ENCODE measurements at places on chromosomes 2 and 18. TPM values are rescaled to one million over a fixed set of nuclear protein-coding genes. Genes with fewer than 3 reads are reported as not detected.
A peak's percentile ranks its signal among the peaks of the same experiment; 100 is the strongest.

GRCh38 chr18:73752546-73752945, 395.1 kb downstream of the FBXO15 start:
- no peaks in the 10 kb centered on the region for H3K4me1 ChIP-seq
- no peaks in the 10 kb centered on the region for H3K36me3 ChIP-seq
- H3K27ac ChIP-seq: no peak overlapping the region

DNA sequence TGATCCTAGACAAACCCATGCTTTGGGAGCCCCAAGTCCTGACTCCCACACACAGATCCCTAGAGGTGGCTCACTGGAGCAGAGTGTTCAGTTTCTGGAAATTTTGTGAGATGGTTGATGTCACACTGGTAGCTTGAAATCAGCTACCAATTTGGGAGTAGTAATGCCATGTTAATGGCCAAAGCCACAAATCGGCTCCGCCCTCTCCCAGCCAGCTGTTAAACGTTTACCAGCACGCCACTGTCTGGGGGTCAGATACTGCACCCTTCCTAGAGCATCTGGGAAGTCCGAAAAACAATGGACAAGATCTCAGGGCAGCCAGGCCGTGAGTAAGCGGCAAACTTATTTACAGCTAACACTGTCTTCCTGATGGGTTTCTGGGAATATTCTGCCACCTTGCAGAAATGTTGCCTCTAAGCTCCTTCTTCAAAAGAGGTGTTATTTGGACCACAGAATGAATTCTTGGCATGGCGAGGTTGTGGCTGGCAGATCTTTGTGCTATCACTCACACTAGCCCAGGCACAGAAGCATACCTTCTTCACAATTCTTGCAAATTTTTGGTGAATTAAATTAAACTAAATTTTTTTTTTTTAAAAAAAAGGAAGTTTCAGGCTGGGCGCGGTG, 60.2 kb upstream of the FZD7 start:
- no peak for DNase-seq
- no peak overlapping the region for H3K27ac ChIP-seq
- no peaks in the 10 kb centered on the region for H3K27me3 ChIP-seq

DNA sequence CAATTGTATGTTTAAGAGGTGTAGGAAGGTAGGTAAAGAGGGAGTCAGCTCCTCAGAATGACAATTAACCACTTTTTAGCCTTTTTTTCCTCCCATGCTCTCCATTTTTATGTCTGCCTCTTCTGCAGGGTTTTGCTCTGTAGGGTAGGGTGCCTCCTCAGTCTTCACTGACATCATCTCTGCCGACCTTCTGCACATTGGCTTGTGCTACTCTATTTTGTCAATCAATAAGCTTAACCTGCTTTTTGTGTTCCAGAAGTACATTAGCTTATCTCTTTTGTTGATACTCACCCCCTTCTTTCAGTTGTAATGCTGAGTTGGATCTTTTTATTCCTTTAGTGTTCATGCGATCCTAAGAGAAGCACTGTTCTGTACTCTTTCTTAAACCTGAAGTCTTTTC, 323.2 kb downstream of the RDH14 start:
- H3K36me3 ChIP-seq: no peaks in the 10 kb centered on the region
- peaks cover 5% of the 10 kb centered on the region for H3K4me1 ChIP-seq
- H3K27ac ChIP-seq: no peak overlapping the region
- DNase-seq: no peak

GRCh38 chr18:50697509-50697908, 122.3 kb downstream of the MRO start:
- DNase-seq: no peak
- no peaks in the 10 kb centered on the region for H3K36me3 ChIP-seq
- no peak overlapping the region for H3K4me3 ChIP-seq

- no peak for DNase-seq
- no peak overlapping the region for H3K27ac ChIP-seq
- no peaks in the 10 kb centered on the region for H3K36me3 ChIP-seq
Measured at GRCh38 chr2:146927080-146927711, 917.6 kb upstream of the ACVR2A start.

- H3K4me3 ChIP-seq: no peak overlapping the region
- H3K36me3 ChIP-seq: no peaks in the 10 kb centered on the region
- no peaks in the 10 kb centered on the region for H3K27me3 ChIP-seq
- H3K4me1 ChIP-seq: no peaks in the 10 kb centered on the region
Measured at GRCh38 chr2:149661844-149662243, 74.3 kb upstream of the MMADHC start.

DNA sequence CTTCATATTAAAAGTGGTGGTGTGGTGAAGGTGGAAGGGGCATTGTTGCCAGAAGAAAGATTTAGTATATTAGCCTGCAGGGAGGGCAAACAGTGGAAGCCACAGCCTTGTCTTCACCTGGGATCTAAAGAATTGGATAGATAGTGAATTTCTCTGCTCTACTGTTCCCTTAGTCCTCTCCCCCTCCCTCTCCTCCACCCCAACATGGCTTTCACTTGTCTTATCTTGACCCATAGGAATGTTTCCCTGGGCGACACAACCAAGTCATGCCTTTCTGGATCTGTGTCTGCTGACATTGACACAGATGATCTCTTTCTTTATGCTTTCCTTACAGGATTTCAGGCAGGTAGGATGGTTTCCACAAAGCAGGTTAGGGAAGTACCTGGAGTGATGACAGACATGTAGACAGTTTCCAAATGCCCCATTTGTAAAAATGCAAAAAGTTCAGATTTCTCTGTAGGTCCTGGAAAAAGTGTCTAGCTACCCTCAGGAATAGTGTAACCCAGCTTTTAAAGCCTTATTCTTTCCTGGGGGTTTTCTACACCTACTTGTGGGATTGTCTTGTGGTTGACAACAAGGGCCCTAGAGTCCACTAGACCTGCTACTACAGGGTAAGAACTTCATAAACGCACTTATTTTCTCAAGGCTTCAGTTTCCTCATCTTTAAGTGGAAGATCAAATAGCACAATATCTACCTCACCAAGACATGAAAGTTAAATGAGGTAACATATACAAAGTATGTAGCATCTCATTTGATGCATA, 184.2 kb upstream of the SP5 start:
- peaks cover 15% of the 10 kb centered on the region for H3K4me1 ChIP-seq
- no peaks in the 10 kb centered on the region for H3K36me3 ChIP-seq
- no peak overlapping the region for H3K4me3 ChIP-seq
- DNase-seq: no peak
- no peak overlapping the region for H3K27ac ChIP-seq
- H3K27me3 ChIP-seq: no peaks in the 10 kb centered on the region

GRCh38 chr2:45432406-45432805, 178.7 kb downstream of the SRBD1 start:
- H3K4me3 ChIP-seq: no peak overlapping the region
- H3K27me3 ChIP-seq: no peaks in the 10 kb centered on the region
- no peak for DNase-seq
- H3K4me1 ChIP-seq: no peaks in the 10 kb centered on the region
- H3K36me3 ChIP-seq: no peaks in the 10 kb centered on the region

DNA sequence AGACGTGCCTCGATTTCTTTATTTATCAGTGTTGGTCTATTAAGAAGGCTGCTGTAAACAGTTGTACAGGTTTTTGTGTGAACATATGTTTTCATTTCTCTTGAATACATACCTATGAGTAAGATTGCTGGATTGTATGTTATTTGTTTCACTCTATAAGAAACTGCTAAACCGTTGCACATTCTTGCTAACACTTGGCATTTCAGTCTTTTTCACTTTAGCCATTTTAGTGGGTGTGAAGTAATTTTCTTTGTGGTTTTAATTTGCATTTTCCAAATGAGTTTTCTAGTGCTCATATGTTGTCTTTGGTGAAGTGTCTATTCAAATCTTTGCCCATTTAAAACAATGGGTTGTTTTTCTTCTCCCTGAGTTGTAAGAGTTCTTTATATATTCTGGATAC, 221.5 kb upstream of the SMAD7 start:
- no peak overlapping the region for H3K4me3 ChIP-seq
- H3K27ac ChIP-seq: no peak overlapping the region
- H3K27me3 ChIP-seq: no peaks in the 10 kb centered on the region
- no peak for DNase-seq

DNA sequence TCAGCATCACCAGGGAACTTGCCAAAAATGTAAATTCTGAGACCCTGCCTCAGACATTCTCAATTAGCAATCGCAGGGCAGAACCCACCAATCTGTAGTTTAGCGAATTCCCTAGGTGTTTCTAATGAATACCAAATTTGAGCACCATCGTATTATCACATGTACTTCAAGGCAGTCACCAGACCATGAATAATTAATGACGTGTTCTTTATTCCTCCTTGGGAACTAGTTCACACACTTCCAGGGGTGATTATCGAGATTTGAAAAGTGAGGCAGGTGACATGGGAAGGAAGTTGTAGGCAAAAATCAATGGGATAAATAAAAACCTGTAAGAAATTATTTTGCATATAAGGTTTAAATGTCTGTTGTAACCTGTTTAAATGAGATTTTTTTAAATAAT, 102.5 kb upstream of the CRIM1 start:
- H3K27me3 ChIP-seq: peaks cover 7% of the 10 kb centered on the region
- H3K4me1 ChIP-seq: no peaks in the 10 kb centered on the region
- H3K4me3 ChIP-seq: no peak overlapping the region
- no peaks in the 10 kb centered on the region for H3K36me3 ChIP-seq
- no peak for DNase-seq
- H3K27ac ChIP-seq: no peak overlapping the region

GRCh38 chr2:125456693-125457363, 1199.1 kb upstream of the GYPC start:
- H3K4me3 ChIP-seq: no peak overlapping the region
- no peaks in the 10 kb centered on the region for H3K4me1 ChIP-seq
- H3K27me3 ChIP-seq: no peaks in the 10 kb centered on the region
- H3K27ac ChIP-seq: no peak overlapping the region
- no peaks in the 10 kb centered on the region for H3K36me3 ChIP-seq

DNA sequence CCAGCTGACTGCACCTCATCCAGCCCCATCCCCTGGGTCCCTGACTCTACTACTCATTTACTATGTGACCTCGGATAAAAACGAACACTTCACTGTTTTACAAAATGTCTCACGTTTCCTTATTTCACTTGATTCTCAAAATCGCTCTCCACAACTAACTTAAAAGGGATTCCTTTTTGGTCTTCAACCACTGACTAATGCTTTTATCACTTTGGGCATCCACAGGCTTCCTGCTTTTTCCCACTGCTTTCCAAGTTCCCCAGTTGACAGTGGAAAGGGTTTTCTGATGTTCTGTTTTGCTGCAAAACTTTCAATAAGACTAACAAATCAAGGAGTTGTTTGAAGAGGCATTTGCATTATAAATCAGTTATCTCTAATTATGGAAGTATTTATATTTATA, 24.1 kb downstream of the EIF2AK3 start:
- no peak for DNase-seq
- no peak overlapping the region for H3K27ac ChIP-seq

GRCh38 chr2:36553683-36554082, 44.3 kb downstream of the FEZ2 start:
- no peak overlapping the region for H3K27ac ChIP-seq
- H3K4me1 ChIP-seq: no peaks in the 10 kb centered on the region
- H3K36me3 ChIP-seq: peaks cover 57% of the 10 kb centered on the region
- H3K27me3 ChIP-seq: no peaks in the 10 kb centered on the region
- no peak overlapping the region for H3K4me3 ChIP-seq
- DNase-seq: no peak

GRCh38 chr2:56127010-56127409, 56.8 kb upstream of the CCDC85A start:
- no peak overlapping the region for H3K27ac ChIP-seq
- no peaks in the 10 kb centered on the region for H3K36me3 ChIP-seq
- H3K4me1 ChIP-seq: no peaks in the 10 kb centered on the region
- no peaks in the 10 kb centered on the region for H3K27me3 ChIP-seq
- no peak for DNase-seq

DNA sequence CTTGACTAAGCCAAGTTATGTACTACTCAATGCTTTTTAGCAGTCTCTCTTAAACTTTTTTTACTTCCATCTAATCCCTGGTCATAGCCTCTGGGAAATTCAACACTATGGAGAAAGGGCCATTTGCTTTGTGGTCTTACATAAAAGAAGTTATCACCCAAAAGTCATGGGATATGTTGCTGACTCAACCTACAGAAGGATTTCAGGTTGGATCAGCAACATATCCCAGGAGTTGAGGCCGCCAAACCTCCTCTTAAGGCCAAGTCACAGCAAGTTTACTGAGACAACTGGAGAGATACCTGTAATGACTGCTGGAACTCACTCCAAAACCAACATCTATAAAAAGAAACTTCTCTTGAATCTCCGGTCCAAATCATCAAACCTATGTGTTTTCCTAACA, 141.1 kb downstream of the IRS1 start:
- DNase-seq: no peak
- no peaks in the 10 kb centered on the region for H3K27me3 ChIP-seq
- H3K4me3 ChIP-seq: no peak overlapping the region
- no peaks in the 10 kb centered on the region for H3K36me3 ChIP-seq
- peaks cover 8% of the 10 kb centered on the region for H3K4me1 ChIP-seq

DNA sequence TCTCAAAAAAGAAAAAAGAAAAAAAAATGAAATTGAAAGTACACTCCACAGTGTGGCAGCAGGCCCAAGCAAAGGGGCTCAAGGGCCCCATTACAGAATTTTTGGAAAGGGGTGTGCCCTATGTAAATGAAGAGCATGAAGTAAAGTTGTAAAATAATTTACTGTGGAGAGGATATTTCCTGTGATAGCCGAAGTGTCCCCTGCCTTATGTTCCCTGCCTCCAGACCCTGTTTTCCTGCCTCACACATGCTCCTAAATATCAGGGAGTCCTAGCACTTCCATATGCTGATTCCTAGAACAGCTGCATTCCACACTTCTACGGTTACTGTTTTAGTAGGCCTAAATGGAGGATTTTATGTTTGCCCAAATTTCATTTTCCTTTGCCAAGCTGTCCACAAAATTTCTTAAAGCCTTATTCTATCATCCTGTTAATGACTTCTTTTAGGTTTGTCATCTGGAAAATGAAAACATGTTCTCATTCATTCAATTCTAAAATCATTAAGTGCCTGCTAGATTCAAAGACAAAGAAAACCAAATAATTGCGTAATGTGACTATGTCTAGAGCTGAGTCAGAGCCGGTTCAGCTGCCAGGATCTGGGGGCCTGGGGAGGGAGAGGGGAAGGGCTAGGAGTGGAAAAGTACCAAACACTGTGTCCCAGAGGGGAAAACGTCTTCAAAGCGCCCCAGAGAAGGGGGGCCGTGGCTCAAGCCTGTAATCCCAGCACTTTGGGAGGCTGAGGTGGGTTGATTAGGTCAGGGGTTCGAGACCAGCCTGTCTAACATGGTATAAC, 25.9 kb upstream of the IMPA2 start:
- peak overlapping the region; percentile 44 for H3K27ac ChIP-seq
- no peaks in the 10 kb centered on the region for H3K36me3 ChIP-seq
- H3K4me3 ChIP-seq: no peak overlapping the region
- H3K27me3 ChIP-seq: no peaks in the 10 kb centered on the region
- peak; percentile 80 for DNase-seq
- H3K4me1 ChIP-seq: peaks cover 4% of the 10 kb centered on the region

Gene RNF144A
- 16.0 TPM for total RNA-seq

Gene VAMP5
- total RNA-seq: 84.8 TPM

Gene ZDBF2
- total RNA-seq: 11.3 TPM

Gene QPCT
- 4.9 TPM for total RNA-seq

Gene REG3A
- total RNA-seq: not detected

Data from upper lobe of right lung (tissue), 1 donor.